Stimulated activated CD8-positive, alpha-beta memory T cell treated with anti-CD3 and anti-CD28 coated beads, Interleukin-7, amount 100 ng/mL, for 1 hour (primary cell): ENCODE measurements at places on chromosomes 7 and 10.
A peak's percentile ranks its signal among the peaks of the same experiment; 100 is the strongest.

- DNase-seq: peak; percentile 29
These were observed 26.9 kb upstream of the TRIM56 start for GRCh38 chr7:101058355-101058754.

DNA sequence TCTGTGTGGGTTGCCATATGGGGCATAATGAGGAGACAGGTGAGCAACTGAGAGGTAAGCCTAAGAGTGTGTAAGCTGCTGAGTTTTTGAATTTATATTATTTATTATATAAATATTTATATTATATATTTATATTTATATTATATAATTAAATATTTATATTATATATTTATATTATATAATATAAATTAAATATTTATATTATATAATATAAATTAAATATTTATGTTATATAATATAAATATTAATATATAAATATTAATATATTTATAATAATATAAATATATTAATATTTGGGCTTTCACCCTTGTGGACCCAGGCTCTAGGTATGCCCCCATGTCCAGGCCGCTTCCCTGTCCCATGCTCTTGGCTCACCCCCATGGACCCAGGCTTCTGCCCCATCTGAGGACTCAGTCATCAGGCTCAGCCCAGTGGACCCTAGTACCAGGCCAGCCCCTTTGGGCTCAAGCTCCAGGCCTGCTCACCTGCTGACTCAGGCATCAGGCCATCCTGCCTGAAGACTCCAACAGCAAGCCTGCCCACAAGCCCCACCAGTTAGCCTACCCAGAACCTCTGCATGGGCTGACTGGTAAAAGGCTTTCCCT is 755.4 kb downstream of the SUGCT start:
- no peak for DNase-seq

GRCh38 chr7:100137851-100138760 is 10.6 kb upstream of the LAMTOR4 start:
- DNase-seq: no peak

DNA sequence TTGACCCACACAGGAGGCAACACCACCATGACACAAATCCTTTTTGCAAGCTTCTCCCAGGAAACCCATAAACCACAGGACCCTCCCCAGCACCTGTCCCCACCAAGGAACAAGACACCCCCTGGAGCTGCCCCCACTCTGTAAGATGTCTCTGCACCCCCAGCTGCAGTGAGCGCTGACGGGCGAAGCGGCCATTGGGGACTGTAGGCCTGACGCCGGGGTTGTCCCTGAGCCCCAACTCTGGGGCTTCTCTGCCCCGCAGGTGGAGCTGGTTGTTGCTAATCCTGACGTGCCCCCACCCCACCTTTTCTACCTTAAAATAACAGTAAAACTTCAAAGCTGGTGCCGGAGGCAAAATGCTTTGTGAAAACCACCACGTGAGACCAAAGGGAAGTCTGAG is 94.7 kb upstream of the PPP2R2D start:
- DNase-seq: no peak

DNA sequence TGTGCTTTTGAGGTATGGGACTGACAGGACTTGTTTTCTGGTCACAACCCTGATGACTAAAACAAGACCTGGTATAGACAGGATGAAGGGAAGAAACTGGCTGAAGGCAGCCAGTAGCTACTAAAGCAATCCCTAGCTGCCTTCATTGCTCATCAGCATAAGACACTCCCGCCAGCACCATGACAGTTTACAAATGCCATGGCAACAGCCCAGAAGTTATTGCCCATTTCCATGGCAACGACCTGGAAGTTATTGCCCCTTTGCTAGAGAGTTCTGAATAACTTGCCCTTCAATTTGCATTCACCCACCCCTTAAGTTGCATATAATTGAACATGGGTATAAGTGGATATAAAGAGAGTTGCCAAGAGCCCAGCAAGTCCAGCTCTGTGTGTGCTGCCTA is 169.6 kb upstream of the FAM171A1 start:
- no peak for DNase-seq
